ENCODE measurements at places on chromosomes 2 and 18.

DNA sequence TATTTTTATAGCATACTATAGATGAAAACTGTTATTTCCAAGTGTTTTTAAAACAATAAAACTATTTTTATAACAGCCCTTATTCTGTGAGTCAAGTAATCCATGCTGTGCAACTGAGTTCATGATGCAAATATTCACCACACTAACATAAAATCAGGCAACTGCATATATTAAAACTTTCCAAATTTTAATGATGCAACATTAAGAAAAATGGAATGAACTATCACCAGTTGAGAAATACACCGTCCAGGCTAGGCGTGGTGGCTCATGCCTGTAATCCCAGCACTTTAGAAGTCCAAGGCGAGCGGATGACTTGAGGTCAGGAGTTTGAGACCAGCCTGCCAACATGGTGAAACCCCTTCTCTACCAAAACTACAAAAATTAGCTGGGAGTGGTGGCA lies 114.5 kb downstream of the CDH2 start:
- no peak for DNase-seq

DNA sequence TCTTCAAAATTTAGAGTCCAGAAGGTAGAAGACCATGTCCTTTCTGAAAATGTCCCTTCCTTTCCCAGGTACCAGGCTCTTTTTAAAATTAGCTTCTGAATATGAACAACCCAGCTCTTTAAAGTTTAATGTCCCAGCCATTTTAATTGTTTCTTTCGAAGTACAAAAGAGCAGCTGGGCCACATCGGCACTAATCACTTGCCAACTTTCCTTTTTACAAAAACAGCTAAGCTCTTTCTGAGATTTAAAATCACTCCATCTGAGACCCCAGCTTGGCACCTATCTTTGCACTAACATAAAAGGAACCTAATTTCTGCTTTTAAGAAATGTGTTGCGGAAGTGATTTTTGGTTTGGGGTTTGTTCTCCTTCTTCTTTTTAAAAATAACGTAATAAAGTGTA lies 2.6 kb downstream of the BOD1L2 start:
- DNase-seq = no peak

DNA sequence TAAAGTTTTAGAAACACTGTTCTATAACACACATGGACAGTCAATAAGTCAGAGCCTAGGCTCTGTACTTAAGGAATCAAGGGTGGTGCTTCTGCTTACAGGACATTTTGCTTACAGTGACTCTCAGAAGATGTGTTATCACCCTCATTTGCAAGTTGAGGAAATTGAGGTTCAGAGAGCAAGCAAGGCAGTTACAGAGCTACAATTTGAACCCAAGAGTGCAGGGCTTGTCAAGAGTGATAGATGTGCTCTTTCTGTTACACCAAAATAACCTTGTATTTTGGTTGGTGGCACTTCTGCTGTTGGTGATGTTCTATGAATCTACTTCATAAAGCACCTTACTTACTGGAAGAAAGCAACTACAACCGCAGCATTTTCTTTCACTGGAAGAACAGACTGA lies 170.2 kb downstream of the THADA start:
- DNase-seq = no peak

- DNase-seq = no peak
Observed at GRCh38 chr2:135997380-135997779, 12.0 kb upstream of the DARS1 start.

DNA sequence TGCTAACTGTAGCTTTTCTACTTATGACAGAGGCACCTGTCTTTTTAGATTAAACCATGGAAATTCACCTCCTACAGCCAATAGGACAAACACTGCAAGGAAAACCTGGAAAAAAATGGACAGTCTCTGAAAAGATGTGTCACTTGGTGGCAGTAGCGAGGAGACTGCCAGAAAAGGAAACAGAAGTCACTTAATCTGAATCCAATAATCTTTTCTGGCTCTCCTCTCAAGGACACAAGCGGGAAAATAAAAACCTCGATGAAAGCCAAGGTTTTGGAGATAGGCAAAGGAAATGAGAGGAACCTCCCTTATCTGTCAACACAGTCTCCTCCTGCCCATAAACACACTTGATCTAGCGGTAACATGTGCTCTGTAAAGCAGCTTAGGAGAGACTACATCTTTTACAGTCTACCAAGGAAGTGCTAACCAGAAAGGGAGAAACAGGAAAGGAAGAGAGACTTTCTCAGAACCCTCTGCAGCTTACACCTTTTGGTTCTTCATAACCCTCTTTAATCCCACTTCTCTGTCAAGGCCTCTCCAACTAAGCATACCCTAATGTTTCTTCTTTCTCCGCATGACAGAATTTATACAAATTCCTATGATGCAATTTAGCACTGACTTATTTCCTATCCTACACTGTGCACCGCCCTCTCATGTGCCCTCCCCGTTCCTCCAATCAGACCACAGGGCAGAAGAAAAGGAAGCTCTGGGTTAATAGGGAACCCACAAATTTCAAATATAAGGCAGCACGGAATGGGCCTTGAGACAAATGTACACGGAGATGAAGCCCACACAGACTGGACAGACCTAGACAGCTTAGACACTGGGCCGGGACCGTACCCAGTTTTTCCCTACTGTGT lies 52.8 kb downstream of the CLASP1 start:
- DNase-seq = no peak

DNA sequence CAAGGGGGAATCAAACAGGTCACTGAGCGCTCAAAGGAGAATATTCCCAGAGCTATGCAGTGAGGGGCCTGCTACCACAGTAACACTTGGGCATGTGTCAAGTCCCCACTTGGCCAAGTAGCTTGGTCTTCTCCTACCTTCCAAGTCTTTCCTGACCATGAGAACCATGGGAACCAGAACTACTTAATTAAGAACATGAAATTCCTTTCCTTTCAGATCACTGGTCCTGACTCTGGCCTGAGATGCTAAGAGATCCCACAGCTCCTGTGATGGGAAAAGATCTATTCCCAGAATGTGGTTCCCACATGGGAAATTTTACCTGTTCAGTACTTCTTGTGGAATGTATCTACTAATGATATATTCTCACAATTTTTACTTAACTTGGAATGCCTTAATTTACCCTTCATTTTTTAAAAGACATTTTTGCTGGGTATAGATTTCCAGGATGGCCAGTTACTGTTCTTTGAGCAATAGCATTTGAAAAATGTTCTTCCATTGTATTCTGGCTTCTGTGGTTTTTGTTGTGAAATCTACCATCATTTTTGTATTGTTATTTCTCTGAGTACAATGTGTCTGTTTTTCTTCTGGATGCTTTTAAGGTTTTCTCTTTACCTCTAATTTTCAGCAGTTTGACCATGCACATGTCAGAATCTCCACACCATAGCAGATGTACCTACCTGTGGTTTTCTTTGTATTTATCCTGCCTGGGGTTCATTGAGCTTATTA lies 37.9 kb downstream of the KCNIP3 start:
- no peak for DNase-seq

DNA sequence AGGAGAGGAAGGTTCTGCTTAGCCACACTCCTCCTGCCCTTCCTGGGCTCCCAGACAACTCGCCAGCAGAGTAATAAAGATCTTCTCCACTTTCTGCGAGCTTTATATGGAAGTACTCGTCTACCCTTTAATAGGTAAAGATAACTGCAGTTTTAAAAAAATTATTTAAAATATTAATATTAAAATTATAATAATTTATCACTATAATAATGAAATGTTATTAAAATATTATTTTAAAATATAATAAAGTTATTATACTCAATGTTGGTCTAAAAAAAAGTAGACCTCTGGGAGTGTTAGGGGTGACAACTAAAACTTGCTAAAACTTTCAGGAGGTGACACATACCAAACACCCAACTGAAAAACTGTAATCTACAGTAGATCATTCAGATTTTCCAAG lies 81.5 kb downstream of the RBM43 start:
- DNase-seq = no peak

DNA sequence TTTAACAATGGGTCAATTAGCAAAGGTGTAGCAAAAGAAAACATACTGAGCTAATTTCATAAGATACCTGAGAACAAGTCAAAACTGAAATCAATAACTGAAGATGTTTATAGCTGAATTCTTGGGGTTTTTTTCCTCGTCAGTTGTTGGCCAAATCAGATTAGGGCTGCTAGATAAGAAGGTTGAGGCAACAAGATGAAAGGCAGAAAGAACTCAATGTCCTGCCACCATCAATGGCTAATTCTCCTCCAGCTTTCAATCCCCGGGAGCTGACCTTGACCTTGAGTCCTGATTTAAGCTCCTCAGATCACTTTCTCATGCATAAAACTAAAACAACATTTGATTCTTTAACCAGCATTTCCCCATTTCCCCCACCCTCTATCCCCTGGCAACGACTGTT lies 61.8 kb downstream of the MREG start:
- no peak for DNase-seq

DNA sequence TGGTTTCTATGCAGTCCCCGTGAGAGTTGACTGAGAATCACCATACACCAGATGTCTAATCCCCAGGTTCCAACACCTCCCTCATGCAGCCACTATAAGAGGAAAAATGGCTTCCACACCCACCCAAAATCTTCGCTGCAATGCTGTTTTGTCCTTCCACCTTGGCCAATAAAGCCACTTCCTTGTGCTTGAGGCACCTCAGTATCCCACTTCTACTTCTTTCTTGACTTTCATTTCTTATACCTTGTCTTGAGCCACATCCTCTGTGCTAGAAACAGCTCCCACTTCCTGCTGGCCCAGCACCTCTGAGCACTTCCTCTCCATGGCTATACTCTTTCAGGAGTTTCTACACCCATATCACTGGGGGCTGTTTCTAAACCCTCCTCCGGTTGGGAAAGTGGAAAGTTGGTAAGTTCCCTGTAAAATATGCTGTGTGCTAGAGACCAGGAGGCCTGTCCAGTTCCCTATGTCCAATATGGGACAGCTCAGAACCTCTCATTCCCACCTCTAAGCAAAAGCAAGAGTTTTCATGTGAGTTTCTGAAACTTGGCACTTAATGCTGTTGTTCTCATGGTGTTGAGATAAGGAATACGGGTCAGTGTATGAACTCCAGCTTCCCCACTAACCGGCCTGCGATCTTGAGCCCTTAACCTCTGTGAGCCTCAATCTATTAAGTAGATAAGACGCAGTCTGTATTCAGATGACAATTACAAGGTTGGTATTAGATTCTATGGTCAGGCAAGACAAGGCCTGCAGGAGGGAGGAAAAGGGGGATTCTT lies 209.1 kb upstream of the ID2 start:
- no peak for DNase-seq

GRCh38 chr2:23525137-23525765 lies 140.3 kb downstream of the KLHL29 start:
- DNase-seq = no peak

DNA sequence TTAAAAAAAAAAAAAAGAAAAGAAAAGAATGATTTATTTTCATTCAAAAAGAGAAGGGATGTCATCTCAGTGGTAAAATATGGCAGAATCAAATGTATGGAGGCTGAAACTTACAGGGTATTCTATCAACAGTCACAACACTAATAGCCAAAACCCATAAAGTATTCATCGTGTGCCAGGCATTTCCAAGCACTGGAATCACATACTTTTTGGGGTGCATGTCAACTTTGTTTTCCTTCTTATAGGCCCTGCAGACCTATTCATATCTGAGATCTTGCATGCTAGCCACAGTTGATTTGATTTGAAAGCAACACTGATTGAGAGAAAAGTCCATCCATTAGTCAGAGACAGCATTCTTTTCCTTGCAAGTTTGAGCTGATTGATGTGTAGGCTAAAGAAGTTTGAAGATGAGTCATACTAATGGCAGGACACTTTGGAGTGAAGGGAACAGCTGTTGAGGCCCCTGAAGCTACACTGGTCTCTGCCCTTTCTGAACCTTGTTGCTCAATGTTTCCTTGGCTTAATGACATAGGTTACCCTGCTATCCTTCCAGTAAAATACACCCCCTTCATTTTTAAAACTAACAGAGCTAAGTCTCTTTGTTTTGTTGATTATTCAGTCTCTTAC lies 22.0 kb downstream of the KATNAL2 start:
- DNase-seq = no peak

DNA sequence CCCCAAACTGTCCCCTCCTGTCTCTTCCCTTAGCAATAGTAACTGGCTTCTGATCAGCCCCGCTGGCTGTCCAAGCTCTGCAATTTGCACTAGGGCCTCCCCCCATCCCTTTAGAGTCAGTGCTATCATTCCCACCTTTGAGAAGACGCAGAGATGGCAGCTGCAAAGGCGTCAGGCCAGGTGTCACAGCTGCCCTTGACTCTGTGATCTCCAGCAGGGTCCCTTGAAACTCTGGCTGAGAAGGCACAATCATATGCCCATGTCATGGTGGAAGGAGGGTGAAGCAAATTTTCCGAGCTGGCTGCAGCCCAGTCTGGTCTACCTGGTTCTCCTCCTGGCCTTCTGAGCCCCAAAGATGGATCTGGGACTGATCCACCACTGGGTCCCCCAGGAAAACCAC lies 49.2 kb upstream of the TEX51 start:
- DNase-seq = no peak

- no peak for DNase-seq
Observed at GRCh38 chr2:126953483-126953882, 54.8 kb downstream of the TEX51 start.

- DNase-seq = no peak
Observed at GRCh38 chr2:27039426-27039825, 6.7 kb downstream of the TMEM214 start.

GRCh38 chr2:20818820-20819219 lies 4.1 kb downstream of the LDAH start:
- no peak for DNase-seq

GRCh38 chr2:58635801-58636375 lies 394.8 kb upstream of the FANCL start:
- DNase-seq = no peak

DNA sequence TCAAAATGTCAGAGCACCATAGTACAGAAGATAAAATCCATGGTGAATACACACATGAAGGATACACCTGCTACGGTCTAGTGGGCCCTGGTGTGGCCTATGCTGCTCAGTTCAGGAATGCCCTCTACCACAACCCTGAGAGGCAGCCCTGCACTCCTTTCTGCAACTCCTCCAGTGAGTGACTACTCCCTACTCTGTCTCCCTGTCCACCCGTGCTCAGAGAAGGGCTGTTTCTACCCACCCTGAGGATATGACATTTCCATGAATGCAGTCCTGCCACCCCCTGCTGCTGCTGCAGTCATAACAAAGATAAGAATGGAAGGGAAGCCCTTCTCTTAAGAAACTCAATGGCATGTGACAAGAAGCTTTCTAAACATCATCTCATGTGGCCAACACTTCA lies 137.0 kb downstream of the EN1 start:
- no peak for DNase-seq

GRCh38 chr2:4792126-4792525 lies 900.1 kb upstream of the SOX11 start:
- no peak for DNase-seq

DNA sequence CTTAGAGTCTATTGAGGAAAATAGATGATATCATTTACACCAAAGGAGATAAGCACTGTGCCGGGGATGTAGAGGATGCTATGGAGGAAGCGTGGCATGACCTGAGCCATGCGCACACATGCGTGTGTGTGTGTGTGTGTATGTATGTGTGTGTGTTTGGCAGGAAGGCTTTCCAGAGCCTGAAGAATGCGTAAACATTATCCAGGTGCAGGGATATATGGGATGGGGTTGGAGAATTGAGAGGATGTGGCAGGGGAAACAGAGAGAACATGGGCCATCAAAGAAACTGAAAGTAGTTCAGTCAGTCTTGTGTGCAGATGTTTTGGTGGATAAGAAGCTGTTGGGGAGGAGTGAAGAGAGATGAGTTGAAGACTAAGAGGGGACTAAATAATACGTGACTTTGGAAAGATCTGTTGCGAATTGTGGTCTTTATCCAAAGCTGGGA lies 9.3 kb upstream of the STAT1 start:
- no peak for DNase-seq
